ENCODE measurements at places on chromosomes 4 and X.

DNA sequence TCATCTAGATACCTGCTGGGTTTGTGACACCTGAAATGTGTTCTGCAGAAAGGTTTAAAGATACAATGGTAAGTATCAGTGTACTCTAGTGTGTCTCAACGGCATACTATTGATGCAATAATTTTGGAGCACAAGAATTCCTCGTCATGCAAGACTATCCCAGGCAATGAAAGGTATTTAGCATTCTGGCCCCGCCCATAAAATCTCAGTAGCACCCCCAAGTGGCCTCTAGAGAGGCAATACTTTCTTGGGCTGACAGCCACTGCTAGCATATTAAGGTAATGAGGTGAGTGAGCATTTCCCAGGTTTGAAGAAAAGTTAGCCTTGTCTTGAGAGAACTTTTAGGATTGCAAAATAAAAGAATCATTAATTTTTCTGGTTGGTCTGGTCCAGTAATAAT is 24.0 kb downstream of the TAB3 start:
- DNase-seq = no peak

GRCh38 chr4:28788929-28789490 is 1928.4 kb downstream of the STIM2 start:
- DNase-seq = no peak

GRCh38 chr4:2254665-2255500 is 7.0 kb downstream of the MXD4 start:
- no peak for DNase-seq

DNA sequence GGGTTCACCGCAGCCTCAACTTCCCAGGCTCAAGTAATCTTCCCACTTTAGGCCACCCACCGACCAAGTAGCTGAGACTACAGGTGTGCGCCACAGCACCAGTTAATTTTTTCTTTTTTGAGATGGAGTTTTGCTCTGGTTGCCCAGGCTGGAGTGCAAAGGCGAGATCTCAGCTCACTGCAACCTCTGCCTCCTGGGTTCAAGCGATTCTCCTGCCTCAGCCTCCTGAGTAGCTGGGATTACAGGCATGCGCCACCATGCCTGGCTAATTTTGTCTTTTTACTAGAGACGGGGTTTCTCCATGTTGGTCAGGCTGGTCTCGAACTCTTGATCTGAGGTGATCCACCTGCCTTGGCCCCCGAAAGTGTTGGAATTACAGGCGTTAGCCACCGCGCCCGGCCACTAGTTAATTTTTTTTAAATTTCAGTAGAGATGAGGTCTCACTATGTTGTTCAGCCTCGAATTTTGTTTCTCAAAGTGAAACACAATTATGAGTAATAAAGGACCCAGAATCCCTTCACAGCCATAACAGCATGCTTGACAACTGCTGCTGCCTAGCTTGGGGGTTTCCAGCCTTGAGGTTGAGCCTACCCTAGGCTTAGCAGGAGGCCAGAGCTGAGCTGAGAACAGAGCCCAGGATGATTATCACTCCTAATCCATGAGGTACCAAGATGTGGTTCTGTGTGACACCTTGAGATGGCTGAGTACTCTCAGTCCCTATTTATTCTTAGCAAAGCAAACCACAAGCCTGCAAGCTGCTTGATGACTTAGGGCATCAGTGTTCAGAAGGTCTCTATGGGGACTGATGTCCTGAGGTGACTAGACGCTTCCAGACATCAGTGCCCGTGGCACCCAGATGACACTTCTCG is 41.6 kb upstream of the NKRF start:
- DNase-seq = no peak

DNA sequence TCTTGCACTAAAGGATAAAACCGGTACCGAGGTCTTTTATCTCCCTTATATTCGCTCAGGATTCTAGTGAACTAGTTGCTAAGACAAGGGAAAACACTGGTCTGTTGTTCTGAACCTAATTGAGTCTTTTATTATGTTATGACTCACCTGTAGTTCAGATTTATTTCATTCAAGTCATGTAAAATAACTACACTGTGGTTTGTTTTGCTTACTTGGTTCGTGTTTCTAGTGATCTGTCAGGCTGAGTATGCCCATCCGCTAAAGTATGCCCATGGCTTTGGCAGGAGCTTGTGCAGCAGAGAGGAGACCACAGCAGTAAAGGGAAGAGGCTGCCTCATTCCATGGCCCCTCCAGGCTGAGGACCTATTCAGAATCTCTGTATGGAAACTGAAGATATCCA is 126.1 kb downstream of the AFF1 start:
- no peak for DNase-seq

- DNase-seq = no peak
Observed at GRCh38 chr4:173834151-173834550, 304.1 kb upstream of the HAND2 start.

- no peak for DNase-seq
Observed at GRCh38 chr4:106767991-106768390, 268.1 kb downstream of the DKK2 start.

DNA sequence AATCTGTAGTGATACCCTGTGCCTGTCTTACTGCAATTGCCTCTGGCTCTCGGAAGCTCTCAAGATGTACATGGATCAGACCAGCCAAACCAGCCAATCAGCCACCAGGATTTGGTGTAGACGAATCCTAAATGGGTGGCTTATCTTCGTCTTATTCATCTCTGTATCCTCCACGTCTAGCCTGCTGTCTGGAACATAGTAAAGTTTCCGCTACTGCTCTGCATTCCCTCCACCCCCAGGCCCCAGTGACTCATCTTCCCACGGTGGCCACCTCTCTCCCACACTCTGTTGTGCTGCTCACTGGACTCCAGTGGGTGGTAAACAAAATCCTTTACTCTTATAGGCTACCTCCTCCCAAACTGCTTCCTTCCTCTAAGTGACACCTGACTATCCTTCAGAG is 37.8 kb downstream of the SEPTIN6 start:
- DNase-seq = no peak

DNA sequence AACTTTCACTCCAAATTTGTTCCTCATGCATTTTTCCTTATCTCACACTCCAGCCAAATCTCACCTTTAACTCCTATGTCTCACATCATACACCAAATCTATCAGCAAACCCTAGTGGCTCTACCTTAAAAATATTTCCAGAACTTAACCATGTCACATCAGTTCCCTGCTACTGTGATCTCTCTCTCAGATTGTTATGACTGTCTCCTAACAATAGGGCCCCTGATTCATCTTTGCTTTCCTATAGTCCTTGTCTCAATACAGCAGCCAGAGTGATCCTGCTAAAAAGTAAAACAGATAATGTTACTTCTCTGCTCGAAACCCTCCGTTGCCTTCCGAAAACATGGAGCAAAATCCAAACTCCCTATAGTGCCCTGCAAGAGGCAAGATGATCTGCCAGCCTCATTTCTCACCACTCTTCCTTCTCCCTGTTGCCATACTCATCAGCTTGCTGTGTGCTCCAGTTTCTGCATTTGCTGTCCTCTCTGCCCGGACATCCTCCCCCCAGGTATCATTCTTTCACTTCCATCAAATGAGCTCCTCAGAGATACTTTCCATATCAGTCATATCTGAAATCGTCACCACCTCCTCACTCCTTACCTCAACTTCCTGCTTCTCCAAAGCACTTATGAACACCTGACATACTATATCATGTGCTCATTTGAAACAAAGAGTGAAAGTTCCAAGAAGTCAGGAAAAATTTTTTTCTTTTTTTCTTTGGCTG is 293.4 kb upstream of the NR3C2 start:
- no peak for DNase-seq

DNA sequence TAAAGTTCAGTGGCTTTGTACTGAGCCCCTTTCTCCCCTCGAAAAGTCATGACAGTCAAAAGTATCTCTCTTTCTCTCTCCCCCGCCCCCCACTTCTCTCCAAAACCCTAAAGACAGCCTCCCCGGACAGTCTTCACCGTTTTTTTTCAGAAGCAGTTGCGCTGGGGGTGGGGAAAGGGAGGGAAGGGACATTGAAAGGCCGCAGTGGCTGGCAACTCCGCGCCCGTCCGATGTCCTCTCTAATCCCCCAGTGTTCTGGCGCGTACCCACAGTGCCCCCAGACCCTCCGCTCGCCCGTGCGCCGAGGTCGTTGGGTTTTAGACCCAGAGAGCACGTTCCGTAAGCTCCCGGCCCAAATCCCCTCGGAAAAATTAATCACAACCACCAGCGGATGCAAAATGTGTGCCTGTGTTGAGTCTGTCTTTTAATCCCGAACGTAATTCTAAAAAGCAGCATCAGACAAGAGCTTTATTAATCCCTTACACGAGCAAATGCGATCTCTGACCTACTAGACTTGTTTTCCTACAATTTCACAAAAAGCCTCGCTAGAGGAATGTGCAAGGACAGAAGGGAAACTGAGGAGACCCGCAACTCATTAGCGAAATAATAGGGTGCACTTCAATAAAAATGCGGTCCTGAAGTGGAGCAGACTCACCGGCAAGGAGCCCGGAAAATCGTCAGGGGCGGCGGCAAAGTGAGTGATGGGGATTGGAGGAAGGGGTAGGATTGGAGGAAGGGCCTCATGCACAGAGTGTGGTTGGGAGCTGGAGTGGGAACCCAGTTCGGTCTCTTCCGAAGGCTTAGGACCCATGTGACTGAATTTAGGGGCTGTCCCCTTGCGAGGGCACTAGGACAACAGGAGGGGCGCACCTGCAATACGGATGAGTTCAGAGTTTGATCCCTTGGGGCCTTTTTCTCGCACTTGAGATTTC is 12.2 kb upstream of the PRDM8 start:
- no peak for DNase-seq

DNA sequence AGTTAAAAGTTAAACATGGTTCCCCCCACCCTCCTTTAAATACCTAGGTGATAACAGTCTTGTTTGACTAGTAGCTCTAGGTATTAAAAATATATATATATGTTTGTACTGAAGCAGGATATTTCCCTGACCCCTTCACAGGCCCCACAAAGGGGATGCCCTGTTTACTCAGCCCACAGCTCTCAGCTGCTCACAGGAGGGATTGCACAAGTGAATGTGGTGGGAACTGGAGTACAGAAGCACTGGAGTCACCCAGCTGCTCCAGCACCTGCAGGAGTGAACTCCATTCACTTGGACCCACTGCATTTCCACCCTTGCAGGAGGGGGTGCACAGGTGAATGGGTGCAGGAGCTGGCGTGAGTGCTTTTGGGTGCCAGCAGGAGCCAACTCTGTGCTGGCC is 99.3 kb upstream of the TLR3 start:
- no peak for DNase-seq

GRCh38 chrX:5976332-5976731 is 252.3 kb downstream of the NLGN4X start:
- DNase-seq = no peak

GRCh38 chr4:175412746-175413145 is 399.3 kb downstream of the GPM6A start:
- no peak for DNase-seq

DNA sequence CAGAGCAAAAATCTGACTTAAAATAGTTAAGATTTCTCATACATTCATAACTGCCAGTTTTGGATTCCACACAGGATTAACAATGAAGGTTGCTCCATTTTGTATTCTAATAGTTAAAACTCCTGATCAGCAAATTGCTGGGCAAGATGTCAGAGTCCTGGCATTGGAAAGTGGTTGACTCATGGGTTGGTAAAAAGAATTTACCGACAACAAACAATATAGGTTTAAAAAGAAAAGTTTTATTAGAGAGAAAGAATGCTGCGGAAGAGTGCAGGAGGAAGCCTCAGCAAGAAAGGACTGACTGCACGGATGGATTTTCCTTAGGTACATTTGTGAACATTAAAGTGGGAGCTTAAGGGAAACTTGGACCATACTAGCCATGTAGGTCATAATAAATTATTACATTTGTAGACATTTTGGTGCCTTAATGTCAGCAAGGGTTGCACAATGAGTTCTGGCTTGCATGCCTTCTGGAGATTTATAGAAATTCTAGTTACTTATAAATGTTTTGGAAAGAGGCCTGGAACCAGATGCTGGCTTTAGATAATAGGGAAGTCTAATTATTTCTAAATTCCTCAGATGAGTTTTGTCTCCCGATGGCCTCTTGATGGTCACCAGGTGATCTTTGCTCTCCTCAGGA is 25.4 kb upstream of the IL2 start:
- DNase-seq = no peak

- no peak for DNase-seq
Observed at GRCh38 chrX:10110316-10110935, 46.3 kb upstream of the CLCN4 start.

GRCh38 chrX:43970528-43970927 is 2.7 kb downstream of the NDP start:
- DNase-seq = no peak

GRCh38 chr4:23978002-23978401 is 88.2 kb upstream of the PPARGC1A start:
- peak; percentile 6 for DNase-seq

GRCh38 chr4:175562111-175562510 is 250.0 kb downstream of the GPM6A start:
- DNase-seq = no peak

DNA sequence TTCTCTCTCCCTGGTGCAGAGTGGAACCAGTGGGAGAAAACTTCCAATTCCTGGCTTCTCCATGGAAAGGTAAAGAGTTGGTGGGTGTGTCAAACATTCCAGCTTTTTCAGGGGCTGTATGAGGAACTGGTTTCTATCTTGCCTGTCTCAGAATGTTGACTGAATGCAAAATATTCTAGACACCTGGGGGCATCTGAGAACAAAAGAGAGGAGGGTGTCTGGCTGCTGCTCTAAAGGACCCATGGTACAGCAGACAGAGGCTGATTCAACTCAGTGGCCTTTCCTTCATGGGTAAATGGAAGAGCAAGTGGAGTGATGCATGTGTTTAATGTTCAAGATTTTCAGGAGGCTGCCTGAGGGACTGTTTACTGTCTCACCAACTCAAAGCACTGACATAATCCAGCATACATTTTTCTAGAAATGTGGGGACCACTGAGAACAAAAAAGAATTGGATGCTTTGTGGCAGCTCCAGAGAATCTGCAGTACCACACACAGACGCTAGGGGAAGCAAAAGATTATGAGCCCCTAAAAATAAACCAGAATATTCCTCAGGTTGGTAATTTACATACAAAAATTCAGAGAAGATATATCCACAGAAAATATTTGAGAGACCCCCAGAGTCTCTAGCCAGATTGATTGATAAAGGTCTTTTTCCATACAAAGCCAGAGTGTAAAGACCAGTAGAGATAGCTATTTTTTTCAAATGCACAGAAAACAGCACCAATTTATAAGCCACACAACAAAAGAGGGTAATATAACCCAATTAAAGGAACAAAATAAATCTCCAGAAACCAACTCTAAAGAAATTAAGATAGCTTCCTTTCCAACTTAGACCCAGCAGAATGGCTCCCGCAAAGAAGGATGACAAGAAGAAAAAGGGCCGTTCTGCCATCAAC is 48.0 kb upstream of the STARD8 start:
- DNase-seq = no peak

DNA sequence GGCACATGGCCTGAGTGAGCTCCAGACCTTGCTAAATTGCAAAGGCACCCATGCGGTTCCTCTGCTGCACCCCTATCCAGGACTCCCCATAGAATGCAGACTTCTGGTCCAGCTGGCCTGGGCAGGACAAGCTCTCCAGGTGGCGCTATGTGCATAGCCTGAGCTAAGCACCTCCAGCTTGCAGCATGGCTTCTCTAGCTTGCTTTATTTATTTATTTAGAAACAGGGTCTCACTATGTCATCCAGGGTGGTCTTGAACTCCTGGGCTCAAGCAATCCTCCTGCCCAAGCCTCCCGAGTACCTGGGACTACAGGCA is 5.5 kb upstream of the WFS1 start:
- DNase-seq = no peak
